Midbrain (tissue), 1 donor: ENCODE measurements at places on chromosomes 13 and 19.

GRCh38 chr19:5423567-5424125 lies 31.6 kb upstream of the ZNRF4 start:
- DNase-seq = no peak

DNA sequence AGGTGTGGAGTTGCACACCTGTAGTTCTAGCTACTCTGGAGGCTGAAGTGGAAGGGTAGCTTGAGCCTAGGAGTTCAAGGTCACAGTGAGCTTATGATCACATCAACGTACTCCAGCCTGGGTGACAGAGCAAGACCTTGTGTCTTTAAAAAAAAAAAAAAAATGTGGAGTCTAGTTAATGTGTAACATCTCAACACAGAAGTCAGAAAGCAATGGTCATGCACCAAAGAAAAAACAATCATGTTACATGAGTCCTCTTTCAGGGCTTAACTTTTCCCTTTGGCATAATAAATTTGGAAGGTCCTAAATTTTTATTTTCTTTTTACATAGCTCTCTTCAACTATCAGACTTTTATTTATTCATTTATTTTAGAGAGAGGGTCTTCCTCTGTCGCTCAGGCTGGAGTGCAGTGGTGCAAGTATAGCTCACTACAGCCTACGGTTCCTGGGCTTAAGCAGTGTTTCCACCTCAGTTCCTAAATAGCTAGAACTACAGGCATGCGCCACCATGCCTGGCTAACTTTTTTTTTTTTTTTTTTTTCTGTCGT lies 22.3 kb downstream of the SETDB2 start:
- DNase-seq = no peak

GRCh38 chr13:82647540-82647939 lies 1234.7 kb downstream of the SLITRK1 start:
- no peak for DNase-seq

DNA sequence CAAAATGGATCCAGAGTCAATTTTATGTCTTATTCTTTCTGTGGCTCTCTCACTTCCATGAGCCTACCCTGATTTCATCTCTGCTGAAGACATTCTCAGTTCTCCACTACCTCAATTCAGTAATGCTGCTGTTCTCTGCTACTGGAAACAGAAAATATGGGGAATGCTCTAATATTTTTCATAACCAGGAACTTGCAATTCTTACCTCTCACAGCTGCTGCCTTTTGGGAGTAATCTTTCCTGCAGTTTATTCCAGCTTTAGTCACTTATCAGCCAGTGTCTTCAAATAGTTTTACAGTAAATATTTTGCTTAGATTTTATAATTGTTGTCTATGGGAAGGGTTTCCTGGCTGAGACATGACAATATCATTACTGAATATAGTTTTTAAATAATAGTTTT lies 145.1 kb upstream of the UFM1 start:
- no peak for DNase-seq

DNA sequence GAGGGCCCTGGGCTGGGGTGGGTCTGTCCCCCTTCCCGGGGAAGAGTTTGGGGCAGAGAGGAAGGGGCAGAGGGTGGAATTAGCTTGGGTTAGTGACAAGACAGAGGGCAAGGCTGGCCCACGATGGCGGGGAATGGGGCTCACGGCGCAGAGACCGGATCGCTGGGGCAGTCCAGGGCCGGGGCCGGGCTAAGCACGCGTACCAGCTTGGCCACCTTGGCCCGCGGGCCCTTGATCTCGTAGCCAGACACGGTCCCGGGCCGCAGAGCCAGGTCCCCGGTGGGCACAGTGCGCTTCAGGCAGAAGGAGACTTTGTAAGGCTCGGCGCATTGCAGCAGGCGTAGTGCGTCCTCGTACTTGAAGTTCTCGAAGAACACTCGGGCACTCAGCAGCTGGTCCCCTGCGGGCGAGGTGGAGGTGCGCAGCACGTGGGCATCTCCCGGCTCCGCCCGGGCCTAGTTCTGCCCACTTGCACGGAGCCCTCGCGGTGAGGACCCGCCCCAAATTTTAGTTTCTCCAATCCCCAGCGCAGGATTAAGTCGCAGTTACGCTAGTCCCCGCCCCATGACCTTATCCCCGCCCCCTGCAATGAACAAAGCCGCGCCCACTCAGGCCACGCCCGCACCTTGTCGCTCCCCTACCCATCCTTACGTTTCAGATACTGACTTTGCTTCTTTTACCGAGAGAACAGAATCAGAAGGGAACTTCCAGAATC lies 8.6 kb upstream of the HIPK4 start:
- no peak for DNase-seq

DNA sequence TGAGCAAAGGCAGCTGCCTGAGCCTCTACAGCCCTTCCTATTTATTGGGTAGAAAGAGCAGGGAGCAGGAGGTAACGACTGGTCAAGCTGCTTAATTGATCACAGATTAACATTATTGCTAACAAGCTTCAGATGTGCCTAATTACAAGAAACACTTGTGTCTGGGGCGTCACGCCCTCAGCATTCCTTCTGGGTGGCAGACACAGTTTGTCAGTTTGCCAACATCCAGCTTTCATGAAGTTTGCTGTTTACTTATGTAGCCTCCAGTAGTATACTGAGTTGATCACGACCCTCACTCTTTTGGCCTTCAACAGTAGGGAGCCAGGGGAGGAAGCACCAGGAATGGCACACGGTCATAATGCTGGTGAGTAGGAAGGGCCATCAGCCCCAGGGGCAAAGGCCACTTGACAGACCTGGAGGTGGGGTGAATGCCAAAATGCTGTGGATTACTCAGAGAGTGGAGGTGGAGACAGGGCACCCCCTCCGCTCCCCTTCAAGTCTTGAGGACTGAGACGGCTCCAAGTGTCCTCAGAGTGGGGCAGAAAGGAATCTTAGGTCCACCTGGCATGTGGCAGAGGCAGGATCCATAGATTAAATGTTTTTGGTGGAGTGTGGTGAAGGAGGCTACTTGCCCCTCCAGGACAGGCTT lies 34.9 kb upstream of the PSPC1 start:
- no peak for DNase-seq

- no peak for DNase-seq
Measured at GRCh38 chr13:75115171-75115570, 366.8 kb downstream of the TBC1D4 start.

DNA sequence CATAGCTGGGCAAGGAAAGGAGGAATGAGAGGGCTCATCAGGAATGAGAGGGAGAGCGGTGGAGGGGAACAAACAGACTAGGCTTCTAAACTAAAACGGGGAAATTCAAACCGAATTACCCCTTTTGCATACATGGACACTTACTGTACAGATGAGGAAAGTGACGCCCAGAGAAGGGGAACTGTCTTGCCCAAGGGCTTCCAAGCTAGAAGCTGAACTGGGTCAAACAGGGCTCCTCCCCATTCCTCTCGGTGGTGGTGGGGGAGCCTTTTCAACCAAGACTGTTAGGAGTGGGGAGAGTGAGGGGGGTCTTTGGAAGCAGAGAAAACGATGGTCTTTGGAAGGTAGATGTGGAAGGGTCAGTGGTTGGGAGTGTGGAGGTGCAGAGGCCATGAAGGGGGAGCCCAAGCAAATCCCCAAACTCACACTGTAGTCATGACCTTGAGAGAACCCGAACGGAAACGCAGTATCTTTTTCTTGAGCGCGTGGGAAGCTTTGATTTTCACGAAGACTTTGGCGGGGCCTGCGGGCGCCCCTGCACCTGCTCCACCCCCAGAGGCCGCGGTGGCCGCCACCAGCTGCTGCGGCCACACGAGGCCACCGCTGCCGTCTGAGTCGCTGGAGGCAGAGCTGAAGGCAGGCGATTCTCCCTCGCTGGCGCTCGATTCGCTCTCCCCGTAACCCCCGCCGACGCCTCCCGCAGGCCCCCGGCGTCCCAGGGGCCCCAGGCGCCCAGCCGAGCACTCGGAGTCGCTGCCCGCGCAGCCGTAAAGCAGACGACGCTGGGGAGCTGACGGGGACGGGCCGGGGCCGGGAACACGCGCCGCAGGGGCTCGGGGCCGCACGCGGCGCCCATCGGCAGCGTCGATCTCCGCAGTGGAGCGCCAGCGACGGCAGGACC lies 12.3 kb upstream of the GNG8 start:
- no peak for DNase-seq

- no peak for DNase-seq
Measured at GRCh38 chr19:47650700-47651099, 41.8 kb downstream of the BICRA start.

GRCh38 chr13:74135326-74136083 lies 1.3 kb upstream of the KLF12 start:
- DNase-seq = peak; percentile 42

- no peak for DNase-seq
Measured at GRCh38 chr13:29541400-29541799, 54.1 kb downstream of the SLC7A1 start.

DNA sequence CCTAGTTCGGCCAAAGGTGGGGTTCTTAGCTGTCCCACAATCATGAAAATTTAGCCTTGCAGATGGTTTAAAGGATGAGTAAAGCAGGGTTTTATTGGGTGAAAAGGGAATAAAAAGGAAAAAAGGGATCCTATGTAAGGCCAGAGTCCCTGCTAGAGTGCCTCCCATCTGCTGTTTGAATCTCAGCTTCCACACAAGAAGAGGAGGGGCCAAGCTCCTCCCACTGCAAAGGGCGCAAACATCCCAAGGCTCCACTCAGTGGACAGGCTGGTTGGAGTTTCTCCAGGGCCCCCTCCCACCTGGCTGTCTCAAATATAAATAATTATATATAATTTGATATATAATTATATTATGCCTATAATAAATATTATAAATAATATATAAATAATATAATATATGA lies 1272.1 kb upstream of the PCDH20 start:
- no peak for DNase-seq

- no peak for DNase-seq
Measured at GRCh38 chr19:861756-862580, 2.5 kb downstream of the CFD start.

DNA sequence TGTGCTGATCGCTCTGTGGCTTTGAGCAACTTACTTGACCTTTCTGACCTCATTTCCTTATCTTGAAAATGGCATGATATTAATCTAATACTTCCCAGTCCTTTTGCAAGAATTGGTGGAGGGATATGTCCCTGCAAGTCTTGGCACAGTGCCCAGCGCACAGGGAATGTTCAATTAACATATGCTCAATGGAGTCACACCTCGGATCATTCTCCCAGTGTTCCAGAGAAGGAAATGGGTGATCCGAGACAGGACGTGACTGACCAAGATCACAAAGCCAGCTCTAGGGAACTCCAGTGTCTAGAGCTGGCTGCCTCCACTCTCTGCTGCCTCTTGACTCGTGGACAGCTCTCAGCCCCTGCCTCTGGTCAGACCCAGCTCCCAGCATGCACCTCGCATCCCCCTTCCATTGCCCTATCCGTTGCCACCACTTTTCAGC lies 3.6 kb downstream of the CDC42EP5 start:
- DNase-seq = no peak

DNA sequence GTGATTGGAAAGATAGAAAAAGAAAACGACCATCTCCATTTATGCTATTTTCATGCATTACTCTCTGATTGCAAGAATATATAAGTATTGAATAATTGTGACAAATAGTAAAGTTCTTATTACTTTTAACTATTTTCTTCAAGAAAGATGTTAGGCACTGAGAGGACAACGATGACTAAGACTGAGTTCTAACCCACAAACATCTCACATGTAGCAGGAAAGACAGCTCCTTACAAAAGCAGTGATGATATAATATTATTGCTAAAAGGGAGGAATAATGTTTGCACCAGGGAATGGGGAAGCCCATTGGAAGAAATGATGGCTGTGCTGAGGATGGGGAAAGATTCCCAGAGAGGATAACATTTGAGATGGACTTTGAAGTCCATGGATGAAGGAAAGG lies 22.6 kb downstream of the RXFP2 start:
- no peak for DNase-seq

- no peak for DNase-seq
Measured at GRCh38 chr13:46183018-46183946, 1.3 kb upstream of the LCP1 start.

DNA sequence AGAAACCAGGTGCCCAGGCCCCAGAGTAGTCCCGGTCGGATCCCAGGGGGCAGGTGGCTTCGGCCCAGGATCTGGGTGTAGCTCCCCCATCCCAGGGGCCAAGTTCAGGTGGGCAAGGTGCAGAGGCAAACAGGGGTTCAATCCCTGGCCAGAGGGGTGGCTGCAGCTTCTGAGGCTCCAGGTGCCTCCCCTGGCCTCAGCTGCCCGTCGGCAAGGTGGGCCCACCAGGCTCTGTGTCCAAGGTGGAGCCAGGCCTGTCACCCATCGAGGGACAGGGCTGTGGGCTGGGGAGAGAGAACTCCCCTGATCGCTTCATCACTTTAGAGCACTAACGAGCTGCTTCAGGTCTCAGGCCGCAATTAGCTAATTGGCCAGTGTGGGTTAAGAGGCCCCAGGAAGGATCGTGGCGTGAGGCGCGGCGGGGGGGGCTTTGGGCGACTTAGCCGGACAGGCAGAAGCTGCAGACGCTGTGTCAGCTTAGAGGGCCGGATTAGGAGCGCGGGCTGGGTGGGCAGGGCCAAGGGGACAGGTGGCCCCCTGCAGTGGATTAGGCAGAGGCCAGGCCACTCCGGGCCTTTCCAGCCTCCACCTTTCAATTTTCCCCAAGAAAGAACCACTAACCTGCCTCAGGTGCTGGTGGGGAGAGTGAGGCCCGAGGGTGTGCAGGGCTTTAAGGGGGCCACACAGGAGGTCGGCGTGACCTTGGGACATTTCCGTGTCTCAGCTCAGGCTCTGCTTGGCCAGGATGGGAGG lies 2.8 kb upstream of the RAX2 start:
- no peak for DNase-seq

GRCh38 chr19:57438925-57439324 lies 3.8 kb downstream of the ZNF749 start:
- no peak for DNase-seq

- no peak for DNase-seq
Measured at GRCh38 chr13:80656512-80656904, 315.6 kb upstream of the SPRY2 start.

GRCh38 chr19:43506629-43507028 lies 2.1 kb upstream of the PHLDB3 start:
- DNase-seq = no peak

GRCh38 chr13:40484101-40484800 lies 182.2 kb downstream of the FOXO1 start:
- no peak for DNase-seq

DNA sequence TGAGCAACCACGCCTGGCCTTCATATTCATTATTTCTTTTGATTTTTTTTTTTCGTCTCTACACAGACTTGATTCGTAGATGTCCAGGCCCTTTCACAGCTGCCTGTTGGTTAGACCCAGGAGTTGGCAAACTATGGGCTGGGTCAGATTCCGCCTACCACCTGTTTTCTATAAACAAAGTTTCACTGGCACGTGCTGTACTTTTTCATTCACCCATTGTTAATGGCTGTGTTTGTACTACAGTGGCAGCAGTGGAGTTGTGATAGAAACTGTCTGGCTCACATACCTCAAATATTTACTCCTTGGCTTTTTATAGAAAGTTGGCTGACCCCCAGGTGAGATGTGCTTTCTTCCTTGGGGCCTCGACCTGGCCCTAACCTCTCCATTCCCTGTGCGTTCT lies 72.9 kb upstream of the TEX29 start:
- DNase-seq = no peak

DNA sequence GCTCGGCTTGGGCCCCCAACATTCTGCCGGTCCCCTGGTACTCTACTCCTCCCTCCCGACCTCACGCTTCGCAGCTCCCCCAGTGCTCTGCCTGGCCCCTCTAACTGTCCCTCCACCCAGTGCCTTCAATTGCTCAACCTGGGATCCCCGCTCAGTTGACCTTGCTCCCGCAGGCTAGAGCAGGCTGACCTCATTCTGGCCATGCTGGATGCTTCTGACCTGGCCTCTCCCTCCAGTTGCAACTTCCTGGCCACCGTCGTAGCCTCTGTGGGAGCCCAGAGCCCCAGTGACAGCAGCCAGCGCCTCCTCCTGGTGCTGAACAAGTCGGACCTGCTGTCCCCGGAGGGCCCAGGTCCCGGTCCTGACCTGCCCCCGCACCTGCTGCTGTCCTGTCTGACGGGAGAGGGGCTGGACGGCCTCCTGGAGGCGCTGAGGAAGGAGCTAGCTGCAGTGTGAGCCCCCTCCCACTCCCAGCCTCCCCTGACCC lies 3.6 kb downstream of the GTPBP3 start:
- DNase-seq = no peak
